ENCODE measurements at places on chromosomes 5 and 9.

- DNase-seq, result no peak
Observed at GRCh38 chr5:144100702-144101101, 69.8 kb downstream of the YIPF5 start.

- no peak for DNase-seq
Observed at GRCh38 chr9:73133921-73134407, 17.7 kb upstream of the ANXA1 start.

- DNase-seq, result no peak
Observed at GRCh38 chr5:148314187-148314586, 2.0 kb downstream of the SPINK7 start.

DNA sequence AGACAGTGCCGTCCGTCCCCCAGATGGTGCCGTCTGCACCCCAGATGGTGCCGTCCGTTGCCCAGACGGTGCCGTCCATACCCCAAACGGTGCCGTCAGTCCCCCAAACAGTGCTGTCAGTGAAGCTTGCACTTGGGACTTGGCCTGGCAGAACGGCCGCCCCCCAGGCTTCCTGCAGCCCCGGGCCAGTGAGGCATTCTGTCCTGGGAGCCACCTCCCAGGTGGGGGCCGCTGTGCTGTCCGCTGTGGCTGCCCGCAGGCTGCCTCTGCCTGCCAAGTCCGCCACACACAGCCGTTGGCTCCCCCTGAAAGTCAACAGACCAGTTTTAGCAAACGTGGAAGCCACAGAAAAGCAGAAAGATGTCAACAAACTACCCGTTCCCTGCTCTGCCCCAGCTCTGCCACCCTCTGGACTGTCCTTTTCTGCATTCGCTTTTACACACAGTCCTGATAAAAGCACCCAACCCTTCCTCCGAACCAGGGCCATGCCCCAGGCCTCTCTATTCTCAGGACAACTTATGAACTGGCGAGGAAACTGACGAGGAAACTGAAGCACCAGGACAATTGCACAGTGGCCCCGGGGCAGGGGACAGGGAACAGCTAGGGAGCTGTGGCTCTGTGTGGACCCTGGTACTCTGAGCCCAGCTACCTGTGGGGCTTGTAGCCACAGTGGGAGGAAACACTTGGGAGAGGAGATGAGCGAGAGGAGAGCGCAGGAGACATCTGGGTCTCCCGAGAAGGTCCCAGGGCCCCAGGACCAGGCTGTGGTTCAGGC, 39.6 kb upstream of the RXRA start:
- DNase-seq, result no peak

- no peak for DNase-seq
Observed at GRCh38 chr9:31799953-31800609, 584.4 kb upstream of the ACO1 start.

DNA sequence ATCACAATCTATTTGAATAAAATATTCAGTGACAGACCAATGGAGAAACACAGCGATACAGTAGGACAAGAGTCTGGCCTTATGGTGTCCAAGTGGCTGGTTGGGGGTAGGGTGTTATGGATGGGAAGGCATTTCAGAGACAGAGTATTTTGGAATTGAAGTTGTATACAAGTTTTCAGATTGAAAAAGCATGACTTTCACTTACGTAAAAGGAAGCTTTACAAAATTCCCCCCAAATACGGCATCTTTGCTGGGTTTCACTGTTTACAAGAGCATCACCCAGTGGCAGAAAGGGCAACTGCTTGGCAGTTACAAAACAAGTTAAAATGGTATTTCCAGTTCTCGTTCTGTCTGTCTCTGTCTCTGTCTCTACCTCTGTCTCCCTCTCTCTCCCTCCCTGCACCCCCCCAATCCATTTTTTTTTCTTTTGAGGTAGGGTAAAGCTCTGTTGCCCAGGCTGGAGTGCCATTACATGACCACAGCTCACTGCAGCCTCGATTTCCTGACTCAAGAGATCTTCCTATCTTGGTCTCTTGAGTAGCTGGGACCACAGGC, 86.2 kb downstream of the PTPN3 start:
- no peak for DNase-seq

DNA sequence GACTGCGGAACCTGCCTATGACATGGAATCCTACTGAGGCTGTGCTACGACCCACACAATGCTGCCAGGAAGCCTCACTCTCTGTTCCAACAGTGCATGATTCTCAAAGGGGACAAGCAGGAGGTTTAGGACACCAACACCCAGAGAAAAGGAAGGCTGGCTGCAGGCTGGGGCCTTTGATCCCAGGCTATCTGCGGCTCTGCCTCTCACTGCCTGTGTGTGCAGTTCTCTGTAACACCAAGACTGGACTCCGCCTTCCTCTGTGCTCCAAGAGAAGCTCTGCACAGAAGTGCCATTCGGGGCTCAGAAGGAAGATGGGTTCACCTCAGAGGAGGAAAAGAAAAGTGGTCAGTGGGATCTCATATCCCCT, 20.5 kb downstream of the ANKH start:
- DNase-seq, result no peak

DNA sequence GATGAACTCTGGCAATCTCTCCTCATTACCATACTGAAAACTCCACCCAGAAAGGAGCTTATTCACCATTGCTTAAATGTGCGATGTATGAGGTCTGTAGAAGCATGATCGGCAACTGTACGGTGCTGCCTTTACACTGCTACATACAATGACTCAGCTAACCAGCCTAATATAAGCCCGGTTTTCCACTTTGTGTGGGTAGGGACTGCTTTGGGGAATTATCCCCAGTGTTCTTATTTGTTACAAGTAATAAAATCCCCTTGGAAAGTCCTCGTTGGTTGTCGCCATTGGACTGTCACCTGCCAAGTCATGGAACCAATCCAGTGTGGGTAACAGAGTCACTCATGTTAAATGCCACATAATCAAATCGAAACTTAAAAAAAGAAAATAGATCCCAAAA, 23.5 kb upstream of the TENT2 start:
- DNase-seq, result no peak
